Astrocyte of the cerebellum (primary cell): ENCODE measurements at places on chromosomes 6 and 20.

DNA sequence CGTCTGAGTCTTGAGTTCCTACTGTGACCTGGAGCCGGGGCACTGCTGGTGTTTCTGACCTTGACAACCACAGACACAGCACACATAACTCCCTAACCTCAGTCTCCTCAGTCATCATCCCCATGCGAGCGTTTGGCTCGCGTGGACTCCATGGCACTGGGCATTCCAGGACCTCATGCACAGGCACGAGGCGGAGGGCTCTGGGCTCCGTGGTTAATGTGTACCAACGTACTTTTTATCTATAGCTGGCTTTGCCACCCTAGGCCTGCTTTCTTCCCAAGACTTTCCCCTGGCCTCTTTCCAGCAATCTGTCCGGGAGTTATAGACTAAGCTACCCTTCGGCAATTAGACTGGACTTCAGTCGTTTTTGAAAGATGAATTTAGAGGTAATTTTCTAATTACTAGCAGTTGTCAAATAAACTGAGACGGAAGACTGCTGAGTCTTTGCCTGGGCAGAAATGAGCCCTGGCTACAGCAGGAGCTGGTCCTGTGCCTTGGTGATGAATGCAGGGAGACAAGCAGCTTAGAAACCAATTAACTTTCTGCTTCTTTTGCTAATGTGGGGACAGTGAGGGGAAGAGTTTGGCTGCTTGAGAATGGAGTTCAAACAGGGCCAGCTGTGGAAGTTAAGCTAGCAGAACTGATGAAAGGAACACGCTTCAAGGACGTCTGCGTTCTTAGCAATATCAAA is 16.1 kb upstream of the CTCFL start:
- no peak for DNase-seq

GRCh38 chr6:170111141-170111664 is 179.7 kb downstream of the DLL1 start:
- DNase-seq: no peak

- DNase-seq: no peak
These were observed 73.7 kb downstream of the FARS2 start for GRCh38 chr6:5335020-5335419.

- DNase-seq: peak; percentile 50
These were observed 98.5 kb downstream of the ARMC2 start for GRCh38 chr6:108946695-108947094.

GRCh38 chr6:89260832-89261231 is 43.7 kb upstream of the GABRR1 start:
- DNase-seq: no peak

GRCh38 chr6:150001295-150002008 is 23.9 kb downstream of the RAET1L start:
- no peak for DNase-seq
